ENCODE measurements at places on chromosomes 3 and 15.

DNA sequence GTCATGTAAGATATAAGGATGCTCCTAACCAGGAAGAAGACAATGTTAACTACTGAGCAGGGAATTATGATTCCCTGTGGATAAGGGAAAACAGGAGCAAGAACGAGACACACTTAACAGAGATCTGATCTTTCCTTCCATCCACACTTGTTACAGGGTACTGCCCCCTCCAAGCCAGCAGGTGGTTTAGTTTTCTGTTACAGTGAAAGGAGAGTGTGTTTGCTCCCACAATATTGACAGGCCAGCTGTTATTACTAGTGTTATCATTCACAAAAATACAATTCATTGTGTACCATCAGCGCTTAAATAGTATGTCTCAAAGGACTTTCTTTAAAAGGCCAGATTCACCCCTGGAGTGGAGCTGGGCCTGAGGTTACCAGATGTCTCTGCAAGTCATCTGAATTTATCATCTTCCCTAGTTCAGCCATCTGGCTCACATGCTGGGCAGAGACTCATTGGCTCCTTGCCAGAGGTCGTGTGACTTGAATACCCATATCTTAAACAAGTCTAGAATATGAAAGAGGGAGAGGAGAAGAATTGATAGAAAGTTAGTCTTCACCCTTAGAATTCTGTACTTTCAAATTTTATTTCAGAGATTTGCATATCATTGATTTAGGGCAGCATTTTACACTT is 16.8 kb upstream of the FMN1 start:
- no peak for DNase-seq

GRCh38 chr15:75348034-75348561 is 1.3 kb downstream of the NEIL1 start:
- no peak for DNase-seq

GRCh38 chr3:55620351-55621025 is 133.4 kb upstream of the WNT5A start:
- peak; percentile 67 for DNase-seq

- no peak for DNase-seq
Measured at GRCh38 chr3:100057716-100058575, 56.4 kb downstream of the FILIP1L start.

DNA sequence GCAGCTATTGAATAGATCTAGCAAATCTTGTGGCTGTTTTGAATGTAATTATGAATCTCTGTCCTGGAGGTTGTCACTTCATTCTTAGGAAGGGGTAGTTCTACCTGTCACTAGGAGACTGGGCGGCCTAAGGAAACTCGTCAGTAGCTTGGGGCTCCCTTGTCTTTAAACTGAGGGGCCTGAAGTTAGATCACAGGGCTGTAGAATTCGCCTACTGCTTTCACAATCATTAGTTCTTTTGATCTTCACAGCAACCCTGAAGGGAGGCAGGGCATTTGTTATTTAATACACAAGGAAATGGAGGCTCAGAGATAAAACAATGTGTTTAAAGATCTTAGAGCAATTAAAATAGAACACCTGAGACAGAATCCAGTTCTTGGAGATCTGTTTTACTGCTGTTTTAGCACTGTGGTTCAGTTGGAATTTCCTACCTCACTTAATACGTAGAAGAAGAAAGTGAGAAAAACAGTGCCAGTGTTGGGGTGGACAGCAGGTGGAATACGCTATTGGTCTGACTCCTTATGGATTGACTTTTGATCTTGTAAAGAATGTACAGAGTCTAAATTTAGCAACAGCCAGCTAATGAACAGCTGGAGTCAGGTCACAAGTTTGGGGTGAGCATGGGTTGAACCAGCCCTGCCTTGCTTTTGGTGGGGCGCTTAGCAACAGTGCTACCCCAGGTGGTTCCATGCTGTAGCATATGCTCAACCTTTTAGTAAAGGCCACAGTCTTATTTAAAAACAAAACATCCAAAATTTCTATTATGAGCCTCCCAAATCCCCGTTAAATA is 71.4 kb upstream of the BHLHE40 start:
- DNase-seq, result no peak

GRCh38 chr15:82044373-82045178 is 1.2 kb downstream of the MEX3B start:
- DNase-seq, result no peak

DNA sequence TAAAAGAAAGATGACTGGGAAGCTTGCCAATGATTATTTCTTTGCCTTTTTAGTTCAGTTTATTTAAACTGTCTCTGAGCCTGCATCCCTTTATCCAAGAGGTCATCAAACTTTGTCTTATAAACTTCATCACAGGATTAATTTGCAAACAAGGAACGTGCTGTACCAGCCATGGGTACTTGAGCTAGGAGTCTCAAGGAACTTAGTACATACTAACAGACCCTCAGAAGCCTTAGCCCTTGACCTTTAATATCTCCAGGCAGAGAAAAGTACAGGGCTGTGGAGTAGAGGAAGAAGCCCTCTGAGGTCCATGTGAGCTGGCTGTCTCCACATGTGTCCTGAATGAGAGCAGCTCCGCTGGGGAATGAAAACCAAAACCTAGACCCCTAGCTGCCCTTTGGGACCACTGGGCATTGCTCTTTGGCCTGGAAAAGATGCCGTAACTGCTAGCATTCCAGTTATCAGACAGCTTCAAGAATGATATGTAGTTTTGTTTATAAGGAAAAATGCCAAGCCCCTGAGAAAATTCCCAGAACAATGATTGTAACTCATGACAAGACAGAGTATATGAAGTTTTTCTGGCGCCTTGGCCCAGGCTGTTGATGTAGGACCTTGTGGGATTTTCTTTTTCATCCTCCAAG is 92.1 kb downstream of the ASB7 start:
- no peak for DNase-seq
